ENCODE measurements at places on chromosomes 16 and 17.

DNA sequence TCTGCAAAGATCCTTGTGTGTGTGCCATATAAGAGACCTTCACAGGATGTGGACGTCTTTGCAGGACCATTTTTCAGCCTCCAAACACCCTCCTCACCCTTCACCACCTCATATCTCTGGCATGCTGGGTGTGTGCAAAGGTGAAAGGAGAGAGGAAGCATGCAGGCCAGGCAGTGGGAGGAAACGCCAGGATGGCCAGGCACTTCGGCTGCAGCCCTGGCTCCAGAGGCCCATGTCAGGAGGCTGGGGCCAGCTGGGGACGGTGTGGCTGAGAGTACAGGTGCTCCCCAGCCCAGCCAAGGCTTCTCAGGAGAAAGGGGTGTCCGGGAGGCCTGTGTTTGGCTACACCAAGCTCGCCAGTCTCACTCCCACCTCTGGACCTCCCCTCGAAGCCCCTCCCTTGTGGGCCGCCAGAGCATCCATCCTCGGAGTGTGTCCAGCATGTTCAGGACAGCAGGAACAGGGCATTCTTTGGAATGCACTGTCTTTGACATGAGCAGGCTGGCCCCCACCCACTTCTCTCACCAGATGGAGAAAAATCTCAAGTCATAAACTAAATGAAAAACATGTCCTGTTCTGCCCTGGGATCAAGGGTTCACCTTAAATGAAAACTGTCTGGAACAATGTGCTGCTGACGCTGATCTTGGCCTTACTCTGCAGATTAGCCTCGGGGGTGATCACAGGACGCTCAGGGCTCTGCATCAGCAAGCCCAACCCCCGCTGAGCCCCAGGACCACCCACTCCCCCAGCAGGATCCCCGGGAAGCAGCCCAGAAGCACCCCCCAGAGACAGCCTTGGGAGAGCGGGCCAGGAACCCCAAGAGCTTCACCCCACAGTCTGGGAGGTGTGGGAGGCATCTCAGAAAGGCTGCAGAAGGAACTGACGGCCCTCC is 15.9 kb downstream of the PEMT start:
- DNase-seq = no peak

DNA sequence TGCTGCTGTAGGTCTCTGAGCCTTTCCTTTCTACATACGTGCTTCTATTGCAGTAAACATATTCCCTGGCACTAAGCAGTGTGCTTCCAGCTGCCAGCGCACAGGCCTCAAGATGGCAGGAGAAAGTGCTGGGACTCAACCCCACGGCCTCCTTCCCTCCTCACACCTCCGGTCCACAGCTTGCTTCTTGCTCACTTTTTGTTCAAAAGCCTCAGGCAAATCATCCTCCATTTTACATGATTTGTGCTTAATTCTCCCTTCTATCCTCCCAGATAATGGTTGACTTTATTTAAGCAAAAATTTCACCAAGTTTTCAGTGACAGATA is 5.4 kb downstream of the CDK5R1 start:
- DNase-seq = no peak

GRCh38 chr16:78452025-78452555 is 352.6 kb downstream of the WWOX start:
- no peak for DNase-seq

DNA sequence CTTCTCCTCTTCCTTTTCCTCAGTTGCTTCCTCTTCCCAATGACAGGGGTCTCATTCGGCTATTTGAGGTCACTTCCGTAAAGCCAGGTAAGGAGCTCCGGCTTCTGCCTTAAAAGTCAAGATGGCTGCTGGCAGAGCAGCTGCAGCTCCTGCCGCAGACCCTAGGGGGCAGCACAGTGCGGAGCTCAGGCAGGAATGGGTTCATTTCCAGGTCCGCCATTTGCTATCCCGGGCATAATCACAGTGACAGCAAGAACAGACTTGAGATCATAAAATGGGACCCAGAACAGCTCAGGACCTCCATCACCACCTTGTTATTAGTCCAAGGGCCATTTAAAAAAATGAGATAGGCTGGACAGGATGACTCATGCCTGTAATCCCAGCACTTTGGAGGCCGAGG is 199.5 kb downstream of the ZNF18 start:
- no peak for DNase-seq

- DNase-seq = peak; percentile 6
Observed at GRCh38 chr17:7704601-7705268, at the start of gene EFNB3. Gene EFNB3, plus strand, starts transcription at chr17:7705202. Its CDS starts 397 bp downstream, at chr17:7705599.

- no peak for DNase-seq
Observed at GRCh38 chr16:79155904-79156303, 444.6 kb downstream of the MAF start.

DNA sequence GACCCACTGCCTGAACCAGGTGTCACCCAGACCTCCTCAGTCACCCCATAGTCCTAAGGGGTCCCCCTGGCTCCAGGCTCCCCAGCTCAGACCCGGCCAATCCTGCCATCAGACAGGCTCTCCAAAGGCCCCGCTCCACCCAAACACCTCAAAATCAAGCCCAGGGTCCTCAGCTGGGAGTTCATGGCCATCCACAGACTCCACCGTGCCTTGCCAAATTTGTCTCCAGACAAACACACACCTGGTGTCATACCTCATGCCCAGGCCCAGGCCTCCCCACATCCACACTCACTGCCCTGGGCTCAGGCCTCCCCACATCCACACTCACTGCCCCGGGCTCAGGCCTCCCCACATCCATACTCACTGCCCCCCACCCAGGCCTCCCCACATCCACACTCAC is 12.5 kb downstream of the RPH3AL start:
- no peak for DNase-seq

DNA sequence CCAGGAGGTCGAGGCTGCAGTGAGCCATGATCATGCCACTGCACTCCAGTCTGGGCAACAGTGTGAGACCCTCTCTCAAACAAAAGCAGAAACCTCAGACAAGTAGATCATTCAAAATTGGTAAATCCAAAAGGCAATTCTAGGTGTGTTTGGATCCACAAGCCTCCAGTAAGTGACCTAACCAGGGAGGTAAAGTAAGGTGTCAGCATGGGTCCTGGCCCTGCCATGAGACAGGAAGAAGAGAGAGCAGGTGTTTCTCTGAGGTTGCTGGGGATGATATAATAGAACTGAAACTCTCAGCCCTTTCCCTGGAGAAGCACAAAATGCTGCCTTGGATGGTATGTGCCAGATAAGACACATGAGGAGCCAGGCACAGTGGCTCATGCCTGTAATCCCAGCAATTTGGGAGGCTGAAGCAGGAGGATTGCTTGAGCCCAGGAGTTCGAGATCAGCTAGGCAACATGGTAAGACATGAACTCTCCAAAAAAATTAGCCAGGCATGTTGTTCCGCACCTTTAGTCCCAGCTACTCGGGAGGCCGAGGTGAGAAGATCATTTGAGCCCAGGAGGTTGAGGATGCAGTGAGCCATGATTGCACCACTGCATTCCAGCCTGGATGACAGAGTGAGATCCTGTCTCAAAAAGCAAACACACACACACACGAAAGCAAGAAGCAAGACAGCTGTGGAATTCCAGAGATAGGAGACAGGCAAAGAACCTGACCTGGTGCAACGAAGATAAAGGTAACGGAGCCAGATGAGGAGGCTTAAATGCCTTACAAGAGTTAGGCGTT is 6.5 kb downstream of the TM4SF5 start:
- no peak for DNase-seq

DNA sequence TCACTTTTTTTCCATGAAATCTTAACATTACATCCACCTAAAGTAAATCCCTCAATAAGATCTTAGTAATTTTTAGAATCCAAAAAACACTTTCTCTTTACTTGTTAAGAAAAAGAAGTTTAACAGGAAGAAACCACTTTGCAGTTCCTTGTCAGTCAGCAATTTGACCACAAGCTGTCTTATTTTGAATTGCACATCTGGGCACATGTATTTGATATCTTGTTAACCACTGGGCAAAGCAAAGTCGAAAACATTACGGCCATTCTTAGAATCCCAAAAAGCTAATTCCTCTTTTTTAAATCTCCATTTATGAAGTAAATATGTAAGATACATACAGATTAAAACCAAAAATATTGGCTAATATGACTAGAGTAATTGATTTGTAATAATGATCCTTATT is 1.1 kb downstream of the ABCA10 start:
- no peak for DNase-seq

- DNase-seq = no peak
Observed at GRCh38 chr16:84475643-84476240, 28.7 kb downstream of the MEAK7 start.

GRCh38 chr17:65283704-65284103 is 146.5 kb downstream of the RGS9 start:
- no peak for DNase-seq

GRCh38 chr16:9212621-9213020 is 121.2 kb downstream of the HAPSTR1 start:
- DNase-seq = no peak

- DNase-seq = no peak
Observed at GRCh38 chr16:22071331-22071910, 20.9 kb upstream of the VWA3A start.

- DNase-seq = no peak
Observed at GRCh38 chr16:82639666-82640336, 13.0 kb downstream of the CDH13 start.

DNA sequence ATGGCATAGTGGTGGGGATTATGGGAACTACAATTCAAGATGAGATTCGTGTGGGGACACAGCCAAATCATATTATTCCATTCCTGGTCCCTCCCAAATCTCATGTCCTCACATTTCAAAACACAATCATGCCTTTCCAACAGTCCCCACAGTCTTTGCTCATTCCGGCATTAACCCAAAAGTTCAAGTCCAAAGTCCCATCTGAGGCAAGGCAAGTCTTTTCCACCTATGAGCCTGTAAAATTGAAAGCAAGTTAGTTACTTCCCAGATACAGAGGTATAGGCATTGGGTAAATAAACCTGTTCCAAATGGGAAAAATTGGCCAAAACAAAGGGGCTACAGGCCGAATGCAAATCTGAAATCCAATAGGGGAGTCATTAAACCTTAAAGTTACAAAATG is 1063.2 kb downstream of the CDH11 start:
- no peak for DNase-seq

- no peak for DNase-seq
Observed at GRCh38 chr16:73504591-73505575, 457.0 kb upstream of the ZFHX3 start.

DNA sequence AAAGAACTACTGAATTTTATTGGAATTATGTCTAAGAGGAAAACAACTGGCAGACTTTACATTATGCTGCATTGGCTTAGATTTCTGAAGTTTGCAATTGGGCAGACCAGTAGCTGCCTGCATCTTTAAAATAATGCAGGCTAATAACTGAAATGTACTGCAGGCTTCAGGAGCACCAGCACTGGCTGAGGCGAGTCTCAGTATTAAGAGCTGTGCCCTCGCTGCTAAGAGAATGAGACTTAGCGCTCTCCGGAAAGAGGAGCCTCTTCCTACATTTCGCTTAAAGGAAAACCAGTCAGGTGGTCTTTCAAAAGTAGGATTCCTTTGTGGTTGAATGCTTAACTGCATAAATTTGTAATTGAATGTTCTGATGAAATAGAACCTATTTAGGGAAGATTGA is 885 bp downstream of the CNTNAP4 start:
- no peak for DNase-seq

DNA sequence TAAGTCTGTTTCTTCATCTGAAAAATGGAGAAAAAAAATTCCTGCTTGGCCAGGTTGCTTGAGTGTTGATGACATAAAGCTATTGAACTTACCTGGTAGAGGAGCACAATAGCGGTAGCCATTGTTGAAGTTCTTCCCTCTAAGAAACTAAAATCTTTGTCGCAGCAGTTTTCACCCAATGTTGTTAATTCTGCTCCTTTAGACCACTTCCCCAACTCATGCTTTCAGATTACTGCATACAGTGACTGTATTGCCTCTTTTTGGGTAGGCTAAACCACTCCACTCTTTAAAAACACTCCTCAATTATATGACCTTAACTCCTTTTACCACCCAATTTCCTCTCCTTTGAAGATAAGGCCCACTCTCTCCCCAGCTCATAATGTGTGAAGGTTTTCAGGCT is 35.7 kb upstream of the CCL2 start:
- no peak for DNase-seq

DNA sequence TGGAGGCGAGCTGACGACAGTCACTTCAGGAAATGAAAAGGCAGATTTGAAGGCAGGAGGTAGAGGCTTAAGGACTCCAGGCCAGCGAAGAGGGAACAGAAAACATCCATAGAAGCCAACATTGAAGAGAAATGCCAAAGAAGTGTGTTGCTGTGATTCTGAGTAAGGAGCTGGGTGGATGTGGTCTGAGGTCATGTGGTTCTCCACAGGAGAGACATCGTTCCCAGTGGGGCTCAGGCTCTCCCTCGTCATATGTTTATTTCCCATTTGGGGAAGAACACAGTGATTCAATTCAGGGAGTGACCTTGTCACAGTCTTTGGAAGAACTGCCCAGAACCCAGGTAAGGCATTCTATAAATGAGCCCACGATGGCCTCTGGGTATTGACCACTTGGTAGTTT is 6.6 kb upstream of the PMP22 start:
- no peak for DNase-seq

- DNase-seq = no peak
Observed at GRCh38 chr17:61410141-61411010, 10.7 kb downstream of the TBX2 start.

GRCh38 chr17:43994272-43995149 is 9.9 kb upstream of the NAGS start:
- no peak for DNase-seq

DNA sequence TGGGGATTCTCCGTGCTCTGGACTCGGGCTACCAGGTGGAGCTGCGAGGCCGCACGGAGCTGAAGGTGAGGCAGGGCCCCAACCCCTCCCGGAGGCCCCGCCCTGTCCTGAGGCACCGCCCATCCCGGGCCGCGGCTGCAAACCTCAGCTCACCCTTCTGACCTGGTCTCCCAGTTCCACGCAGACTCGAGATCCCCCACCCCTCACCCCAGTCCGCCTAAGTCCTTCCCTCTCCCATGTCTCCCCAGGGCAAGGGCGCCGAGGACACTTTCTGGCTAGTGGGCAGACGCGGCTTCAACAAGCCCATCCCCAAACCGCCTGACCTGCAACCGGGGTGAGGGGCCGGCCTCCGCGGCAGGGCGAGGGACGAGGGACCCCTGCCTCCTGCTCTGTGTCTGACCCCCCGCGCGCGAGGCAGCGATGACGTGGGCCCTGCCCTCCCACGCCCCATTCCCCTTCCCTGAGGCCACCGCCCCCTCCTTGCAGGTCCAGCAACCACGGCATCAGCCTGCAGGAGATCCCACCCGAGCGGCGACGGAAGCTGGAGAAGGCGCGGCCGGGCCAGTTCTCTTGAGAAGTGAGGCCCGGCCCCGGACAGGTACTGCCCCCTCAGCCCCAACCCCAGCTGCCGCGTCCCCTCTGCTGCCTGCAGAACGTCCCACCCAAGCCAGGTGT is 13.7 kb downstream of the GUCY2D start:
- no peak for DNase-seq

GRCh38 chr17:48613862-48614694 is 1.0 kb downstream of the HOXB8 start:
- no peak for DNase-seq

- DNase-seq = no peak
Observed at GRCh38 chr17:38730526-38731379, 612 bp downstream of the CISD3 start.

DNA sequence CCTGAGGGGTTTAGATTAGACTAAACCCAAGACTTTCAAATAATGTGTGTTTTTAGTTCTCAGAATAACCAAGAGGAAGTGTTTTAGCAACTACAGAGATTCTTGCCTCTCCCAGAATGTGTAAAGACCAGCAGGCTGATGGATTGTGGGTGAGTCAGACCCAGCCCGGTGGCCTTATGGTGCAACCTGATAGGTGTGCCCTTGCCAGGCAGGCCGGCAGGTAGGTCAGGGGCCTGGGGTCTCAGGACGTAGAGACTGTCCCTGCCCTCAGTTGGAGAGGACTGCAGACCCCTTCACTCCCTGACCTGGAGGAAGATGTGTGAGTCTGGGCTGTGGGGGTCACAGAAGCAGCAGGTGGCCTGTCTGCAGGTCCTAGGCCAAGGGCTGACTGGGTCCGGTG is 47.2 kb upstream of the ACSF3 start:
- DNase-seq = no peak

Data from NCI-H187 (cell line).